Caki2 (cell line): ENCODE measurements at places on chromosomes 1 and 21.

DNA sequence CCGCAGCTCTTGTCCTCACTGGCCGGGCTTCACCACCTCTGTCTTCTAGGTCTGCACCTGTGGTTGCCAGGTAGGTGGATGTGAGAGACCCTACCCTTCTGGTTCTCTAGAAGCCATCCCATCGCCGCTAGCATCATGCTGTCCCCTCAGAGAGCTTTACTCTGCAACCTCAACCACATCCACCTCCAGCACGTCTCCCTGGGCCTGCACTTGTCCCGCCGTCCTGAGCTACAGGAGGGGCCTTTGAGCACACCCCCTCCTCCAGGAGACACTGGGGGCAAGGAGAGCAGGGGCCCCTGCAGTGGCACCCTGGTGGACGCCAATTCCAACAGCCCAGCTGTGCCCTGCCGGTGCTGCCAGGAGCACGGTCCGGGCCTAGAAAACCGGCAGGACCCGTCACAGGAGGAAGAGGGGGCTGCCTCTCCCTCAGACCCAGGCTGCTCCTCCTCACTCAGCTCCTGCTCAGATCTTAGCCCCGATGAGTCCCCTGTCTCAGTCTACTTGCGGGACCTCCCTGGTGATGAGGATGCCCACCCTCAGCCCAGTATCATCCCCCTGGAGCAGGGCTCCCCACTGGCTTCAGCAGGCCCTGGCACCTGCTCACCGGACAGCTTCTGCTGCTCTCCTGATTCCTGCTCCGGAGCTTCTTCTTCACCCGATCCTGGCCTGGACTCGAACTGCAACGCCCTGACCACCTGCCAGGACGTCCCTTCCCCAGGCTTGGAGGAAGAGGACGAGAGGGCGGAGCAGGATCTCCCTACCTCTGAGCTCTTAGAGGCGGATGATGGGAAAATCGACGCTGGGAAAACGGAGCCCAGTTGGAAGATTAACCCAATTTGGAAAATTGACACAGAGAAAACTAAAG, 1.2 kb downstream of the RUSC1 start:
- no peak for DNase-seq

DNA sequence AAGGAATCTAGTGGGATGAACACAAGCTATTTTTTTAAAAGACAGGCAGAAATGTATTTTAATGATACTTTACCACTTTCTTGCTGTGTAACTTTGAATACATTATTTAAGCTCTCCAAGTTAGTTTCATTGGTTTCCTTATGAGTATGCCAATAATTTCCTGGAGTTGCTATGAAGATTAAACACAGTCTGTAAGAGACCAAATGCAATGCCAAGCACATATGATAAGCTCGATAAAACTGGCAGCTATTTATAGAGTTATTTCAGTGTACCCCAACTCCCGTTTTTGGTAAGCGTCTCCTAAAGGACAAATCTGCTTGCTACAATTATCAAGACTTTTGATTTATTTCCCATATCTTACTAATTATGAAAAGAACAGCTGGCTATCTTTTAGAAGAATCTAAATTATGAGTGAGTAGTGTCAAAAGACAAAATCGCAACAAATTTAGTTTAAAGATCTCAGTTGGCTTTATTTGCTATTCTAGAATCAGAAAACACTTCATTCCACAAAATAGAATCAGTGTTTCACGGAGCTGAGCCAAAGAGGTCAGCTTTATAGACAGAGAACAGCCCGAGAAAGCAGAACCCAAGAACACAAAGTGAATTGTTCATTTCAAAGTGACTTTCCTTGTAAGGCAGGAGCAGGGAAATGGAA, 7.2 kb upstream of the MAP10 start:
- no peak for DNase-seq

DNA sequence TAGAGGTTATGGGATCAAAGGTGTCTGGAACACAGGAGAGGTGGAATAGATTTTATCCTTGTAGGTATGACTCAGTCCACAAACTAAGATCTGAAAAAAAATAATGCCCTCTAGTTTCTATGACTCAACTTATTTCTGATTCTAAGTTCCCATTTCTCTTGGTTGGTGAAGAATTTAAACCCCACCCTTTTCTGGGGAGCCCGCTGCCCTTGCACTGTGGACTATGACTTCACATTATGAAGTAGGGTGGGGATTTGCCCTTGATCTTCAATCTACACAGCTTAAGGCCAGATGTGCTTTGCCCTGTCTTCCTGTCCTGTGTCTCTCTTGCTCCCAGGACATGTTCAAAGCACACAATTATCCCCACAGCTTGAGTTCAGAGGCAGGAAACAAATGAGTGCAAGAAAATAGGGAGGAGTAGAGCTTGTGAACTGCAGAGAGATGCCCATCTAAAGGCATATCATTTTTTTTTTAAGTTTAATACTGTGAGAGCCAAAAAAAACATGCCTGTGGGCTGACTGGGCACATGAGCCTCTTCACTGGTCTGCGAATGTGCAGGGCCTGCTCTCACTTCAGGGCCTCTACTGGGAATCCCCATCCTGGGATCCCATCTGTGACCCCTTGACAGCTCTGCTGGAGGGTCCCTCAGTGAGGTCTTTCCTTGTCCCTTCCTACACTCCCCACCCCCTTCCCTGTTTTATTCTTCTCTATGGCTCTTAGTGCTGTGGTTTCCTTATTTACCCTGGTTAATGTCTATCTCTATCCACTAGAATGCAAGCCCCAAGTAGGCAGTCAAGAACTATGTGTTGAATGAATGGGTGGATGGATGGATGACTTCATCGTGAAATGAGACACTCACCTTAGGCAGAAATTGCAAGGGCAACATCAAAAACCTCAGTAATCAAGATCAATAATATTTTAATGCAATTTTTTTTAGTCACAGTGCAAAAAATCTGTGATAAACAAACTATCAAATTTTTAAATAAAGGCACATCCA, 61.5 kb downstream of the CD58 start:
- DNase-seq = peak; percentile 94

- no peak for DNase-seq
Measured at GRCh38 chr1:47911424-47911823, 85.8 kb downstream of the TRABD2B start.

- no peak for DNase-seq
Measured at GRCh38 chr1:56838759-56839158, 15.8 kb upstream of the C8A start.

DNA sequence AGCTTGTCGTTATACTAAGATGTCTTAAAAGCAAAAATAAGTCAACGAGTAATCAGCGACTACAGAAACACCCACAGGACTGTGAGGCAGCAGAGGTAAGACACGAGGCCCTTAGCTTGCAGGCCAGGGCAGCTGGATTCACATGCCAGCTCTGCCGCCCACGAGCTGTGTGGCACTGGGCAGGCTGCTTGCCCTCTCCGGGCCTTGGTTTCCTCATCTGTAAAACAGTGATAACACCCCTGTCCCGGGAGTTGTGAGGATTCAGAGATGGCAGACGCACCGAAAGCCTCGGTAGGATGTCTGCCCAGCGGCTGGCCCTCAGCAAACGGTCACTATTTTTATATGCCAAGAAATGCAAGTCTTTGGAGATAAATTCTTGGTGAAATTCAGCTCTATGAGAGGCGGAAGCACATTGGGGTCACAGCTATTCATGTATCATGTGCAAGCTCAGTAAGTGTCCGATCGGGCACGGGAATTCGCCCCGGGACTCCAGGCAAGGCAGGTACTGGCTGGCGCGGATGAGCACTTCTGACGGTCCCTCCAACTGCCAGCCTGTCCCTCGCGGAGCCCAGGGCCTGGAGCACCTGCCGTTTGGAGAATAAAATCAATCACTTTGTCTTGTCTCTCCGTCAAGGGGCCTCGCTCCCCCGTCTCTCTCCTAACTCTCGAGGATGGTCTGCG, 1.1 kb downstream of the C2CD2 start:
- DNase-seq = no peak

DNA sequence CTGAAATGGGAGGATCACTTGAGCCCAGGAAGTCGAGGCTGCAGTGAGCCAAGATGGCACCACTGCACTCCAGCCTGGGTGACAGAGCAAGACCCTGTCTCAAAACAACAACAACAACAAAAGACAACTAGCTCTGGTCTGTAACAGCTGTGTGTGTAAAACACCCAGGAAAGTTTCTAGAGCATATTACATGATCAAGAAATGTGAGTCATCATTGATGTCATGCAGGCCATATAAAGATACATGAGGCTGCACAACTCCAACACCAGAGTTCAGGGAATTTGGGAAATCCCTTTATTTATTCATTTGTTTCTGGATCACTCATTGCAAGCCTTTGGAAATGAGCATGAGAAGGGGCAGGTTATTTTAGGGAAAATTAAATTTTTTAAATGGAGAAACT, 50.3 kb upstream of the CTPS1 start:
- DNase-seq = no peak

GRCh38 chr1:197671140-197671539, 104.1 kb downstream of the DENND1B start:
- no peak for DNase-seq

DNA sequence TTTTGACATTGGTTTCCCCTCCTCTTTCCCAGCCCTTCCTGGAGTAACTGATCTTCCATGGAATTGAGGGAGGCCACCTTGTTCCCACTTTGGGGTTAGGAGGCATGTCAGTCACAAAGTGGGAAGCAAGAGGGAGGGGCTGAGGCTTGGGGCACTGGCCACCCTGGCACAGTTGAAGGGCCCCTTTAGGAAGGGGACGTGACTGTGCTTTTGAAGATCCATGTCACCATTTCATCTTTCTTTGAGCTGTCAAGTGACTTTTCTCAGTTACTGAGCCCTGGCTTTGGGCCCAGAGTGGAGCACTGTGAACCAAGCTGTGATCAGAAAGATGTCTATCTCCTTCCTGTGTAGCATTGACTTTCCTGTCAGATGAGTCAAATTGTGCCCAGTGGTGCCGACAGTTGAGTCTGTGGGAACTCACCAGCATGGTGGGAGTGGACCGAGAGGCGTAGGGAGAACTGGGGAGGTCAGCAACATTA, 38.5 kb upstream of the TDRD10 start:
- DNase-seq = no peak

DNA sequence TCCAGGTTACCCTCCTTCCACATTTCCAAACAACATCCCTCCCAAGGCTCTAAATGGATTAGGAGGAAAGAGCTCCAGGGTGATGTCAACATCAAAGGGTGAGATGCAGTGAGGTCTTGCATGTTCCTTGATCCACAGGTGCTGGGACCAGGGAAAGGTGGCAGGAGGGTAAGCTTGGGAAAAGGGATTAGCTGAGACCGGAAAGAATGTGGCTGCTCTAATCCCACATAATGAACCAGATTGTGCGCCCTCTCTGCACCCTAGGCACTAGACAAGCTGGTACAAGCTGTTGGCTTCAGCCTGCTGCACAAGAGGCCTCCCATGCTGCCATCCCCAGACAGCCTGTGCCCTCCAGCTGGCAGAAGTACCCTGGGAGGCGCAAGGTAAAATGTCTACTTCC, 34.9 kb downstream of the PLXNA2 start:
- DNase-seq = no peak

- DNase-seq = no peak
Measured at GRCh38 chr1:162380061-162380846, 1.3 kb upstream of the C1orf226 start.

DNA sequence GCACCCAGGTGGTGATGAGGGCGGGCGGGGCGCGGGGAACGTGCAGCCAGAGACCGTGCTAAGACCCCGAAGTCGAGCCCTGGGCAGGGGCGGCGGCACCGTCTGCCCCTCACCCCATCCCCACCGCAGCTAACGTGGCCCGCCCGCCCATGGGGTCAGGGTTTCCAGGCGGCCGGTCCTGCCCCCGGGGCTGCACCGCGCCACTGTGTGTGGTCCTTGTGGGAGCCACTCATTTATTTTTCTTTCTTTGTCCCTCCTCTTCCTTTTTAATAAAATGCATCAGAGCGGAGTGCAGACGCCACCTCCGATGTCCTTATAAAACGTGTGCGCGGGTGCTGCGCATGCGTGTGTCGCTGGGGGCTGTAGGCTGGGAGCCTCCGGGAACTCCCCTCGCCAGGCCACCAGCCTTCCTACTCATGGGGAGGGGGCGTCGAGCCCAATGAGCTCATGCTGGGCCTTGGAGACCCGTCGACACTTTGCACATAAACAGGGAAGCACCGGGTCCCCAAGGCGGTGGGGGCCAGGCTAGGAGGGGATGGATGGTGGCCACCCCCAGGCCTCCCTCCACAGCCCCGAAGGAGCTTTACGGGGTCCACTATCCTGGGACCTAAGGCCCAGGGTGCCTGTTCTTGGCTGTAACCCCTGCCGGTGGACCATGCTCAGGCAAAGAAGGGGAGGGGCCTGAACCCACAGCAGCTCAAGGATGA, 59.9 kb downstream of the WNT9A start:
- no peak for DNase-seq
